Stimulated activated CD4-positive, alpha-beta T cell treated with anti-CD3 and anti-CD28 coated beads, TNF-alpha, amount 100 ng/mL, for 4 hours (primary cell): ENCODE measurements at places on chromosomes 6 and 20.

GRCh38 chr6:159689001-159689400, 4.0 kb downstream of the SOD2 start:
- no peak for DNase-seq

- DNase-seq, result no peak
These were observed 314.5 kb downstream of the EYA4 start for GRCh38 chr6:133555685-133556084.

GRCh38 chr6:142803032-142803431, 141.9 kb downstream of the HIVEP2 start:
- no peak for DNase-seq

- DNase-seq, result no peak
These were observed at the start of gene FERMT1 for GRCh38 chr20:6122873-6123648. Gene FERMT1 (minus strand): TSS chr20:6123030. CDS start chr20:6119554, 3,476 bp downstream.

DNA sequence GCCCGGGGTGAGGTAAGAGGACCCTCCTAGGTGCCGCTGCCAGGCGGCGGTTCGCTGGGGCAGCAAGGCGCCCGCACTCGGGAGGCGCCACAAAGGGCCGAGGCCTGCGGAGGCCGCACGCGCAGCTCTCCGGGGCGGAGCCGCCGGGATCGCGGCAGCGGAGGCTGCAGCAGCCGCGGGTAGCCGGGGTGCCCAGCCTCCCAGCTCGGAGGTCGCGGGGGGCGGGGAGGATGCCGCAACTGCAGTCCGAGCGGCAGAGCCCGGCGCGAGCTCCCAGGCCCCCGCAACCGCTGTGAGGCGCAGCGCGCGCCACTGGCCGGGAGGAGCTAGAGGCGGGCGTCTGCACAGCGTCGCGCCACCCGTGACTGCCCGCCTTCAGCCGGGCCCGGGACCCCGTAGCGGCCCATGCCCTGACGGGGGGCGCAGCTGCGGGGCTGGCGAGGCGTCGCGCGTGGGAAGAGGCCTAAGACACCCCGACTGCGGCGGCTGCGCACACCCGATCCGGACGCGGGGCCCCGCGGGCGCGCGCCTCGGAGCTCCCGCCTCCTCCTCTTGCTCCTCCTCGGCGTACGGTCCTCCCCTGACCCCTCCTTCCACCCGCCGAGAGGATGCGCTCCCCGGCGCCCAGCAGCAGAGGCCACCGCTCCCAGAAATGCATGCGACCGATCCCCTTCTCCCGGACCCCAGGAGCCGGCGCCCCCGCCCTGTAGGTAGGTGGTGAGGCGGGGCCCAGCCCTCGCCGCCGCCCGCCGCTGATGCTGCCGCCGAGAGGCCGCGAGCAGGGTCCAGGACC, at the start of gene NCOA7:
Gene NCOA7, plus strand, starts transcription at position 603 of the 793 bp plus-strand sequence. CDS start 24,395 bp downstream, outside the sequence.
- DNase-seq, result peak; percentile 64

DNA sequence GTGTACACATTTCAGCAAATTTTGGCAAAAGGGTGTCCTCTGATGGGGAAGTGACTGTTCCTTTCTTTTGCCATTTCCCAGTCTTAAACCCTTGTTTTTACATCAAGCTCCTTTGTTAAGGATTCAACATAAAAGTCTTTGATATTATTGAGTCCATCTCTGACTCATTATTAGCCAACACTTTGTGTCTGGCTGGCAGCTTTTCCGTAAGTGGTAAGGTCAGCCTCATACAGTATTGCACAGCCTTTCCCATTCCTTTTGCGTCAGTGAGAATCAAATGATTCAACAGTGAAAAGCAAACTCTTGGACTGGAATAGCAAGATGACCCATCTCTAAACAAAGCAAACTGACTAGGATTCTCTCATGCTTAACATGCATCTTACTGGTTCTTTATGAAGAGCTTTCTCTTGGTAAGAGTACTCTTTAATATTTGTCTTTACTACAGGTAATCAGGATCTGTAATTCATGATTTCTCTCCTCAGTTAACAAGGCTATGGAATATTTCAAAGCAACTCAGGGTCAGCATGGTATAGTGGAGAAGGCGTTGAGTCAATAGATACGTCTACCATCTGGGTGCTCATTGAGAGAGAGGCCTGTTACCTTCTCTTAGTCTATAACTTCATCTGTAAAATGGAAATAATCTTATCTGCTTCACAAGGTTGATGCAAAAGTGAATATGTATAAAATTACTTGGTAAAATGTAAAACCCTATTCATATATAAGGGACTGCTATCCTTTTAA, 183.6 kb downstream of the PRL start:
- DNase-seq, result no peak

DNA sequence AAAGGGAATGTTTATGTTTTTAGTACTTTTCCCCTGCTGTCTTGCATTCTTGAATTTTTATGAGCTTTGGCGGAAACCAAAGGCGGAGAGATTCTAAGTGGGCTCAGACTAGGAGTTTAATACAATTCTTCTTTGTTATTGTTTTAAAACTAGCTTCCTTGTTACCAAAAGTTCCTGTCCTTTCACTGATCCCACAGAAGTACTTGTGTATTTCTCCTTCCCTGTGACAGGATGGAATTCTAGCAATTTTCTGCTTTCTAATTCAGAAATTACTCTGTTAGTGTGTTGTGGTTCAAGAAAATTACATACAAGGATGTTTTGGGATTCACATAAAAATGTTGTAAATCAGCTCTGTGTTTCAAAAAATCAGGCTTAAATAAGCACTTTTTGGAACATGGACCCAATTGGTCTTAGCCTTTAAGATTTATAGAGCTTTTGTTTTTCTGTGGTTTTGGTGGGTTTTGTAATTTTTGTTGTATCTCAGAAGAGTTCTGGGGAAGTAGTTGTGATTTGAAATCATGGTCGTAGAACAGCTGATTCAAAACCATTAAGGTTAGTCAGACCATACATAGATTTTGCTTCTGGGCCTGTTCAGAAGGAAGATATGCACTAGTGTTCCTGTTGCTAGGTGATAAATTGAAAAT, 17.6 kb upstream of the CTAGE9 start:
- no peak for DNase-seq

- DNase-seq, result no peak
These were observed 14.6 kb downstream of the TLDC2 start for GRCh38 chr20:36890586-36890985.

- DNase-seq, result no peak
These were observed 2.0 kb downstream of the ROS1 start for GRCh38 chr6:117423754-117424153.

DNA sequence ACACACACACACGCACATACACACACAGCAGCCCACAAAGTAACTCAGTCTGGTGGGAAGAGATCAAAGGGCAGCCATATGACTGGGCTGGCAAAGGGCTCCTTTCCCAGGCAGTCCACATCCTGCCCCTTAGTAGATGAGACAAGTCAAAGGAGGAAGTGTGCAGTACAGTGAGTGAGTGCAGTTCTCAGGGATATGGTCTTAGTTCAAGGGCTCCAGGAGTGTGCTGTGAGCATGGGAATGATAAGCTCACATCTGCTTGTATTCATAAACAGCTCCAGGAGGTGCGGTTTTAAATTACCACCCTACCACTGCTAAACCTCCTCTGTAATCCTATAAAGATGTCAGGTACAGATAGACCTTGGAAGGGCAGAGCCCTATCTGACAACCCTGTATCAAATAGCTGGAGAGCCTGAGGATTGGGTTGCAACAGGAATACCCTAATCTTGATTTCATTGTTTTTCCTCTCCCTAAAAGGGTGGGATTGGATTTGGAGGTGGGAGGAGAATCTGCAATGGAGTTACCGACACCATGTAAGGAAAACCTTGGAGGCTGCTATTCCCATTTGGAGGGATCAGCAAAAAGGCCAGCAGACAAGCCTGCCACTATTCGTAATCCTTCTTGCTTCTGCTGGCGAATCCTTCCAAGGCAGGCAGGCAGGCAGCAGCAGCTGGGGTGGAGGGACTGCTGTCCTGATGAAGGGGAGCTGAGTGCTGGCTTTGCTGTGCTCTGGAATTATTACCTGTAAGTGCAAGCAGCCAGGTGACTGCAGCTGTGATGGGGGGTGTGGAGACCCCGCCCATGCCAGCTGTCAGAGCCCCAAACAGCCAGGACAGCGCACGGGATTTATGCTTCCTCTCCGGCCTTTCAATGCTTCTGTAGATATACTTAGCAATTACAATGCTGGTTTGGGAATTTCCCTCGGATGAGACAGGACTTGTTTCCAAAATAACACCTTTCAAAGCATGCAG, 342.7 kb downstream of the PRL start:
- no peak for DNase-seq

DNA sequence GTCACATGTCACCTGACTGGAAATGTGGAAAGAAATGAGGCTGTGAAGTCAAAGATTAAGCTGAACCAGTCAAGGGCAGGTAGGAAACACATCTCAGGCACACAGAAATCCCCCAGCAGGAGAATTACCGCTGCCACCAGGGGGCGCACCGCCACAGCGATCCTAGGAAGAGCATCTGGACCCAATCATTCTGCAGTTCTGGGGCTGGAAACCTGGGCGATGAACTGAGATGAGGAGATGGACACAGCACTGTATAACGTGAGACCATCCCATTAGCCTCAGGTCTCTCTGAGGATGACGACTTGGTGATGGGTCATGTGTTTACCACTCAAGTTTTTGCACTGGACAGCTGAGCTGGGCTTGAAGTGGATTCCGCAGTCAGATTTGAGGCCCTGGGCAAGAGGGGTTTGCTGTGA, 6.5 kb upstream of the SLC24A3 start:
- peak; percentile 10 for DNase-seq
